ENCODE measurements at places on chromosomes 3 and 15. TPM values are rescaled to one million over a fixed set of nuclear protein-coding genes. Genes with fewer than 3 reads are reported as not detected.

MME gene
- 204 TPM for total RNA-seq

ARGFX gene
- total RNA-seq: not detected

CLPX gene
- total RNA-seq: 28.3 TPM

CYP1A2 gene
- not detected for total RNA-seq

PAK6 gene
- not detected for total RNA-seq

LMLN gene
- 3.4 TPM for total RNA-seq

GRCh38 chr3:58462829-58463180 lies 29.1 kb upstream of the KCTD6 start:
- no peaks in the 10 kb centered on the region for H3K36me3 ChIP-seq
- H3K4me1 ChIP-seq: peaks cover 5% of the 10 kb centered on the region
- H3K27me3 ChIP-seq: no peaks in the 10 kb centered on the region

- peak overlapping the region; percentile 82 for H3K27ac ChIP-seq
- H3K36me3 ChIP-seq: no peaks in the 10 kb centered on the region
- H3K4me1 ChIP-seq: 0 out of 2 replicates have a peak, but pooled peaks cover 6% of the 10 kb centered on the region
- H3K4me3 ChIP-seq: peak overlapping the region; percentile 96
- no peaks in the 10 kb centered on the region for H3K27me3 ChIP-seq
- peak; percentile 96 for DNase-seq
These were observed 14.3 kb downstream of the ZIC4 start for GRCh38 chr3:147391781-147392624.

DNA sequence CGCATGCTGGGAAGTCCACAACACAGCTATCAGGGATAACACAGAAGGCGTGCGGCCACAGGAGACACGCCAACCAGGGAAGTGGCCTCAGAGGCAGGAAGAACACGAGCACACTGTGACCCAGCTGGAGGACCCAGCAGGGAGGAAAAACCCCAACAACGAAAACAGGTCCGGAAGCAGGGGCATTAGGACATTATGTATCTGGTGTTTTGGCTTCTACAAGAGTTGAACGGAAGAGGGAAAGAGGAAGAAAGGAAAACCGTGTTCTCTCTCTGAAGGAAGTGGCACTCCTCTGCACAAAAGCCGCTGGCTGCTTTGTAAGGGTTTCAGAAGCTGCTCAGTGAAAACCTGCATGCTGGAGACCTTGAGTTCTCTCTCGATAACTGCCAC lies 61.8 kb downstream of the HACD2 start:
- peaks cover 14% of the 10 kb centered on the region for H3K36me3 ChIP-seq
- DNase-seq: no peak
- no peak overlapping the region for H3K27ac ChIP-seq
- no peaks in the 10 kb centered on the region for H3K4me1 ChIP-seq
- H3K4me3 ChIP-seq: no peak overlapping the region
- H3K27me3 ChIP-seq: no peaks in the 10 kb centered on the region

DNA sequence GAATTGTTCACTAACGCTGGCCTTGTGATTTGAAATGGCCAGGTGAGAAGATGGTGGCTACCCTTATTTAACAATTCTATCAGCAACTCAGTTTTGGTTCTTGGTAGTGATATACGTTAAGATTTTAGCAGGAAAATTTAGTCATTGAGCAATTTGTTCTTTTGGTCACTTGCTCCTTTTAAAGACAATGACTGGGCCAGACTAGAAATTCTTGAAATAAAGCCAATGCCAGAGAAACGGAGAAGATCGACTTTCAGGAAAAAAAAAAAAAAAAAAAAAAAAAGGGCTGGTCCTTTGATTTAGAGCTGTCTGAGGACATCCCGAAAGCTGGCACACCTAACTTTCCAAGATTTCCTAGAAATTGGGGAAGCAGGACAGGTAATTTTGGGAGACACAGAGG lies 178.5 kb downstream of the FNDC3B start:
- H3K4me1 ChIP-seq: peaks cover 72% of the 10 kb centered on the region
- H3K27me3 ChIP-seq: no peaks in the 10 kb centered on the region
- DNase-seq: peak; percentile 66
- H3K4me3 ChIP-seq: 0 out of 2 replicates have a peak overlapping the region, but pooled peaks have one; percentile 12
- H3K27ac ChIP-seq: peak overlapping the region; percentile 13

GRCh38 chr15:51367322-51367976 lies 26.0 kb downstream of the GLDN start:
- H3K36me3 ChIP-seq: no peaks in the 10 kb centered on the region
- peaks cover 35% of the 10 kb centered on the region for H3K4me1 ChIP-seq
- DNase-seq: peak; percentile 68
- peak overlapping the region; percentile 42 for H3K27ac ChIP-seq

- H3K27ac ChIP-seq: no peak overlapping the region
- no peak overlapping the region for H3K4me3 ChIP-seq
- DNase-seq: peak; percentile 20
- H3K27me3 ChIP-seq: no peaks in the 10 kb centered on the region
These were observed 235.0 kb downstream of the SLC9A9 start for GRCh38 chr3:143613226-143613625.

DNA sequence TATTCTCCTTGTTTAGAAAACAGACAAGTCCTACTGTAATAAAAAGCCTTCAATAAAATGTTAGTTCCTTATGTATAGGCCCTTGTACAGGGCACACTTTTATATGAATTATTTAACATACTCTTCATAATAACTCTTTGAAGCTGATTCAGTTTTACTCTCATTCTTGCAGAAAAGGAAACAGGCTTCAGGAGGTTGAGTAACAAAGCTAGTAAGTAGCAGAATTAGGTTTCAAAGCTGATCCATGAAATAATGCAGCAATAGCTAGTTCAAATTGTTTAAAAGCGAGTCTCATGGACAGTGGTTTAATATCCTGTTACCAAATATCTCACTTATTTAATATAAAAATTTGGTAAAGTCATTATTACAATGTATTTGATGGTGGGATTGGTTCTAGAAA lies 25.0 kb downstream of the TCF12 start:
- peaks cover 35% of the 10 kb centered on the region for H3K4me1 ChIP-seq
- no peak overlapping the region for H3K4me3 ChIP-seq
- DNase-seq: peak; percentile 56
- no peaks in the 10 kb centered on the region for H3K27me3 ChIP-seq

- H3K4me1 ChIP-seq: no peaks in the 10 kb centered on the region
- no peak for DNase-seq
- no peaks in the 10 kb centered on the region for H3K36me3 ChIP-seq
- peaks cover 27% of the 10 kb centered on the region for H3K27me3 ChIP-seq
These were observed 269.1 kb upstream of the LRRFIP2 start for GRCh38 chr3:37443363-37444035.

GRCh38 chr3:116824208-116824607 lies 114.6 kb downstream of the TUSC7 start:
- H3K27me3 ChIP-seq: no peaks in the 10 kb centered on the region
- no peak overlapping the region for H3K27ac ChIP-seq
- no peaks in the 10 kb centered on the region for H3K36me3 ChIP-seq

DNA sequence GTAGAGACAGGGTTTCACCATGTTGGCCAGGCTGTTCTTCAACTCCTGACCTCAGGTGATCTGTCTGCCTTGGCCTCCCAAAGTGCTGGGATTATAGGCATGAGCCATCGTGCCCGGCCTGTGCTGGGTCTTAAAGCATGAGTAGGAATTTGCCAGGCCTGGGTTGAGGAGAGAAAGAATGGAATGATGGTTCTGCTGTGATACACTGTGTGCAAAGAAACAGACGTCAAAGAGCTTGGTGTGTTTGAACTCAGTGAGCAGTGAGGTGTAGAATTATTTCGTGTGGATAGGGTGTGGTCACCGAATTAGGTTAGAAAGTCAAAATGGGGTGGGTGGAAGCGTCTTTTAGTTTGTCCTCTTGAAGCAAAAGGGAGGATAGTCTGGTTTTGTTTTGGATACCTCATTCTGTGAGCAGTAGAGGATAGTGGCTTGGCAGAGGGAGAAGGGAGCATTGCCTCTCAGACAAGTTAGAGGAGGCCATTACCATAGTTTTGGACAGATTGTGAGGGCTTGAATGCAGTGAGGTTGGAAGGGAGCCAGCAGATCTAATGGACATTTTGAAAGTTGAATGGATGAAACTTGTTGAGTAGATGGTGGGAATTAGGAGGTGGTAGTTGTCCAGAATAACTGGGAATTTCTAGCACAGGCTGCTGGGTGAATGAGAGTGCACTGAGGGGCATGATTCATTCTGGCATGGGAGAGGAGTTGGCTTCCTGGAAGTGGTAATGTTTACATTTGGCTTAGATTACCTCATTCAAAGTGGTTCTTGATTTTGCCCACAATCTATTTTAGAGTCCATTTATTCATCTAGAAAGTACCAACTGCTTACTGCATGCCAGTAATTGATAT lies 27.2 kb downstream of the AKAP13 start:
- no peaks in the 10 kb centered on the region for H3K27me3 ChIP-seq
- peak overlapping the region; percentile 76 for H3K27ac ChIP-seq
- peak; percentile 91 for DNase-seq

- H3K4me1 ChIP-seq: peaks cover 36% of the 10 kb centered on the region
- no peak overlapping the region for H3K27ac ChIP-seq
- H3K4me3 ChIP-seq: no peak overlapping the region
- no peaks in the 10 kb centered on the region for H3K27me3 ChIP-seq
- H3K36me3 ChIP-seq: no peaks in the 10 kb centered on the region
These were observed 132.2 kb downstream of the TMCO5A start for GRCh38 chr15:38066612-38067011.

GRCh38 chr15:52214553-52214952 lies 23.4 kb upstream of the GNB5 start:
- H3K4me3 ChIP-seq: no peak overlapping the region
- no peak overlapping the region for H3K27ac ChIP-seq
- no peaks in the 10 kb centered on the region for H3K27me3 ChIP-seq
- H3K36me3 ChIP-seq: no peaks in the 10 kb centered on the region
- peaks cover 5% of the 10 kb centered on the region for H3K4me1 ChIP-seq

- H3K27me3 ChIP-seq: no peaks in the 10 kb centered on the region
- H3K36me3 ChIP-seq: peaks cover 46% of the 10 kb centered on the region
- DNase-seq: no peak
- no peak overlapping the region for H3K27ac ChIP-seq
- no peak overlapping the region for H3K4me3 ChIP-seq
These were observed 61.3 kb downstream of the KLHL25 start for GRCh38 chr15:85733416-85733815.

DNA sequence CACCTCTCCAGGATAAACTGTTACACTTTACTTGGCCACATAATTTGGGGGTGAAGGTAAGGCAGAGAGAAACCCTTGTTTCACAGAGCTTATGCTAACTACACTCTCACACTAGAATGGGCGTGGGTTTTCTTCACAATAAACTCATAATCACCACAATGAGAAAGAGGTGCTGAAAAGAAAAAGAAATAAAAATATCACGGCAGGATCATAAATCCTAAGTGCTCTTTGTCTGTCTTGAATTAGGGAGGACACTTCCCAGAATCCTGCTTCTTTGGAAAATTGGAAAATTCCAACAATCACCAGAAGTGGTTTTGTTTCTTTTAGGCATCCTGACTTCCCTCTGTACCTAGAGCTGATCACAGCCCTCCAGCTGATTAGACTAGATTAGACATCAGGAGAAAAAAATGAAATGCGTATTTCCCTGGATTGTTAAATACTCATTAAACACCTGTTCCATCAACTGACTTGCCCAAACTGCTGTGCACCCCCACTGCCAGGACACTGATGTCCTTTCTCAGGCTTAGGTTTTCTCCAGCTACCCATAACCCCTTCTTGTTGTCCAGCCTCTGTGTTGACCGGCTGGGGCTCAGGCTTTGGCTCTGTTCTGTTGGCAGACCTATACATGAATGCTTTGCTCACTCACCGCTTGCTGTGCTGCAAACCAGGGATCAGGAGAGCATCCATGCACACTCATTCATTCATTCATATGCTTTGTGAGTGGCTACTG lies 41.6 kb upstream of the ACKR4 start:
- no peaks in the 10 kb centered on the region for H3K27me3 ChIP-seq
- no peaks in the 10 kb centered on the region for H3K36me3 ChIP-seq
- H3K4me1 ChIP-seq: peaks cover 6% of the 10 kb centered on the region
- H3K27ac ChIP-seq: no peak overlapping the region

DNA sequence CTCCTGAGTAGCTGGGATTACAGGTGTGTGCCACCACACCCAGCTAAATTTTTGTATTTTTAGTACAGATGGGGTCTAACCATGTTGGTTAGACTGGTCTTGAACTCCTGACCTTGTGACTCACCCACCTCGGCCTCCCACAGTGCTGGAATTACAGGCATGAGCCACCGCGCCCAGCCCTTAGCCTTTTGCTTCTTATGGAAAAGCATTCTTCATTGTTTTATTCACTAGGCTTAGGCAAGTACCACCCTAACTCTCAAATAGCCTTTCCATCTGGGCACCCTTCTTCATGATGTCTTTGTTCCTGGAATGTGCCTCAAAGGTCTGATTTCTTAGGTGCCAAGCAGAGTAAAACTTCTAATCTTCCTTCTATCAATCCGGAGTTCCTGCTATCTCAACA lies 641.8 kb downstream of the FHIT start:
- H3K36me3 ChIP-seq: no peaks in the 10 kb centered on the region
- no peak overlapping the region for H3K4me3 ChIP-seq
- DNase-seq: peak; percentile 14
- no peak overlapping the region for H3K27ac ChIP-seq

DNA sequence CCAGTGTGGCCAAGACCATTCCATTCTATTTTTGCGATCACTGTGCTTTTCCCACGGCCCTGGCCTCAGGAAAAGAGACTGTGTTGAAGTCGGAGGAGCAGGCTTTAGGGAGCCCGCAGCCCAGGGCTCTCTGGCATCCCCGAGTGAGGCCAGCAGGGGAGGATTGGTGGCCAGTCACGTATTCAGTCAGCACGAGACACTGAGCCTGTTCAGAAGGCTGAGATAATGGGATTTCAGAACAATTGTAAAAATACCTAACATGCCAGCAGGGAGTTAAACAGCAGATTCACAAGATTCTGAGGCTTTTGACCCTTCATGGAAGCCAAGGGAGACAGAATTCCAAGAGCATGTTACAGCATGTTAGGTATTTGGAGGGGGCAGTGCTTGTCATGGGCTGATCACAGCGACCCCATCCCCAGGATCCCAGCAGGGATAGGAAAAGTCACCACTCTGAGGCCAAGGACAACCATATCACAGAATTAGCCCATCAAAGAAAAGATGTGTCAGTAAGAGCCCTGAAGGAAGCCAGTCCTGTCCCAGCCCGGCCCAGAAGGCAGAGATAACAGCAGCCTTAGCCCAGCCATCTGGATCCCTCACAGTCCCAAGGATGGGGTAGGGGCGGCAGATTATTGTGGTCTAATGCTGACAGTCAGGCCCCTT lies 40.6 kb downstream of the AMOTL2 start:
- peak overlapping the region; percentile 85 for H3K27ac ChIP-seq
- H3K4me3 ChIP-seq: no peak overlapping the region
- H3K36me3 ChIP-seq: no peaks in the 10 kb centered on the region
- peaks cover 74% of the 10 kb centered on the region for H3K4me1 ChIP-seq
- peak; percentile 89 for DNase-seq

DNA sequence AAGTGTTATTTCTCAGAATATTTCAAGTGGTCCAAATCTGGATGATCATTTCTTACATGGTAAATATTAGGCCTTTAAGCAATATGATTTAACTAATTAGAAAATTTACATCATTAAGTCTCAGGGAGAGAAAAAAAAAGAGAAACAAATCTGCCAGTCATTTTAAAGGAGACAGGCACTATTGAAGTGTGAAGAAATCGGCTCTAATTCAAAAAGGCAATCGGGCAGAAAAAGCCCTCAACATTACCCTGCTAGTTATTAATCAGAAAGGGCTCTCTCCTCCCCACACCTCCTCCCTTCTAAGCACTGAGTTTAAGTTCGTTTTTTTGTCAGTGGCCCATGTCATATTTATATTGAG lies 215.9 kb downstream of the MEIS2 start:
- H3K36me3 ChIP-seq: peaks cover 1% of the 10 kb centered on the region
- DNase-seq: no peak
- H3K27me3 ChIP-seq: 0 out of 2 replicates have a peak, but pooled peaks cover 11% of the 10 kb centered on the region
